Uterus (tissue), 4 donors: ENCODE measurements at places on chromosomes 6 and 20. TPM values are rescaled to one million over a fixed set of nuclear protein-coding genes. Genes with fewer than 3 reads are reported as not detected.

Gene GGTLC1
- total RNA-seq = not detected

Gene PCSK2
- not detected for total RNA-seq

Gene SCUBE3
- not detected for total RNA-seq

Gene ZNF341
- 2.6 TPM for total RNA-seq

Gene OTOR
- total RNA-seq = not detected

Gene MLN
- not detected for total RNA-seq

Gene MDFI
- 14.4 TPM for total RNA-seq

Gene VIP
- total RNA-seq = 1.3 TPM

Gene PNPLA1
- total RNA-seq = not detected

Gene SDCBP2
- 0.26 TPM for total RNA-seq

DNA sequence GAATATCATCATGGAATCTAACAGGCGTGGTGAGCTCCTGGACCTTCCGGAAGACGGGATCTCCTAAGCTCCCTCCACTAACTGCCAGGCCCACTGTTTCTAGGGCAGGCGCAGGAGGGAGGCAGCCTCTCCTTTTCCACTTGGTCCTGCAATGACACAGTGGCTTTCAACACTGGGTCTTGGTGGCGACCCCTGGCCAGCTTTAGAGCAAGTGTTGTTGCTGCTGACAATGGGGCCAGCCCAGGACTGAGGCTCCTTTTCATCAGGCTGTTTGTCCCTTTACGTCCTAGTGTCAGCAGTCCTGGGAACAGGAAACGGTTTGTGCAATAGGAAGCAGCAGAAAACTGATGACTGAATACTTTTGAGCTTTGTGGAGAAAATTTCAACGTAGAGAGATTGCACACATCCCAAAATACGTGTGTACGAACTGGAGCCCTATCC lies 9.7 kb upstream of the QKI start:
- peak; percentile 34 for DNase-seq

GRCh38 chr6:1271071-1271763 lies 40.7 kb upstream of the FOXQ1 start:
- no peak for DNase-seq

- DNase-seq = no peak
These were observed 56.1 kb upstream of the B3GAT2 start for GRCh38 chr6:71012866-71013469.

DNA sequence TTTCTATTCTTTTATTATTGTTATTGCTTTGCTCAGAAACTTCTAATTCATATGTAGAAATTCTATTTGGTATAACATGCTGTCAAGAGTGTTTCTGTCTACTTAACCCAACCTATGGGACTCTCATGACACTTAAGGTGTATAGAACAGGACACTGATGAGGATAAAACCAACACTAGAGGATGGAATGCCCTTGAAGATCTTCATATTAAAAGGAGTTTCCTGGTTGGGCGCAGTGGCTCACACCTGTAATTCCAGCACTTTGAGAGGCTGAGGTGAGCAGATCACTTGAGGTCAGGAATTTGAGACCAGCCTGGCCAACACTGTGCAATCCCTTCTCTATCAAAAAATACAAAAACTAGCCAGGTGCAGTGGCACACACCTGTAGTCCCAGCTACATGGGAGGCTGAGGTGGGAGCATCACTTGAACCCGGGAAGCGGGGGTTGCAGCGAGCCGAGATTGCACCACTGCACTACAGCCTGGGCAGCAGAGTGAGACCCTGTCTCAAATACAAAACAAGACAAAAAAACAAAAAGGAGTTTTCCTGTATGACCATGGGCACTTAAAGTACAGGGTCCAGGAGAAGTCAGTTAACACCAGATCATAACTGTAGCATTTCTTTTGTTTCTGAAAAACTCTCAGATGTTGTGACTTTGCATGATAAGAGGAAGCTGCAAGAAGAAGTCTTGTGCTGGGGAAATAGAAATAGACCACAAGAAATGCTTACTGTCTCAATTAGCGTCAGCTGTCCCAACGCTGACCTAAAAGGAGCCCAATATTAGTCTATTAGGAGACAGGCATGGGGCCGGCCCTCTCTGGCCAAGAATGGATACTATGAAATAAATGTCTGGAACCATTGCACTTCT lies 38.9 kb upstream of the CD2AP start:
- no peak for DNase-seq

GRCh38 chr6:106475284-106475683 lies 114.8 kb downstream of the CRYBG1 start:
- DNase-seq = no peak

DNA sequence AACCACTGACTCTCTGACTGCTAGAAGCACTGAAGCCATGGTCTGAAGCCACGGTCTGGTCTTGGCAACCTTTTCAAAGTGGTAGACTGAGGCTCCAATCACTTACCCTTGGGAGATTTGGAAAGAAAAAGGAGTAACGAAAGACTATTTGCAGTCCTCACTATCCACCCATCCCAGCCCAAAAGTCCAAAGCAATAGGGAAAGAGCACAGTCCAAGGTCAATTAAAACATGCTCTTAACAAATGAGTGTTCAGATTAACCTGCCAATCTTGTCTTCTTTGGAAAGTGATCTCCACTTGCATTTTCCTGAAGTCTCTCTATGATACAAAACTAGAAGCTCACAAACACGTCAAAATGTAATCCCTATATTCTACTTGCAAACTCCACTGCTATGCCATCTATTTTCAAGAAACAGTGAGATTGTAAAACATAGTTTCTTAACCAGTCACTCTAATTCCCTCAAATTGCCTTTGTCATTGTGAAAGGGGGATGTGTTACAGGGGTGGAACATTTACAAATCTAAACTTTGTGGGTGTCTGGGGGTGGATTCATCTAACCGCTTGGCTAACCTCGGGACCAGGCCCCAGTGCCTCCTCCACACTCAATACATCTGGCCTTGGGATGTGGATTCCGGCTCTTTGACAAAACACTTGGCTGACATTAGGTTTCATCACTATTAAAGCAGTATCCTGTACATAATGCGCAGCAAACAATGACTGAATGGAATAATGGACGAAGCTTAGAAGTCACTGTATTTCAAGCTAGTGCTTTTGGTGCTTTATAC lies 56.4 kb downstream of the B4GALT5 start:
- DNase-seq = peak; percentile 43

DNA sequence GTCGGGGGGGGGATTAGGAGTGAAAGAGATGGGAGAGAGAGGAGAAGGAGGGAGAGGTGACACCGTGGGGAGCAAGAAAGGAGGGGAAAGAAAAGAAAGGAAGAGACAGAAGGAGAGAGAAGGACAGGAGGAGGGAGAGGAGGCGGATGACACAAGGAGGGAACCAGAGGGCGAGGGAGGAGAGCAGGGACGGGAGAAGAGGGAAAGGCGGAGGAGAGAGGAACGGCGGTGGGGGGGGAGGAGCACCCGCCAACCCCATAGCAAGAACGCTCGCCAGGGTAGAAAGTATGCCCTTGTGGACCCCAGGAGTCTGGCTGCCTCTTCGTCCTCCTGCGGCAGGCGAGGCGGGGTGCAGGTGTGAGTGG lies 4.5 kb upstream of the INSM1 start:
- DNase-seq = no peak

DNA sequence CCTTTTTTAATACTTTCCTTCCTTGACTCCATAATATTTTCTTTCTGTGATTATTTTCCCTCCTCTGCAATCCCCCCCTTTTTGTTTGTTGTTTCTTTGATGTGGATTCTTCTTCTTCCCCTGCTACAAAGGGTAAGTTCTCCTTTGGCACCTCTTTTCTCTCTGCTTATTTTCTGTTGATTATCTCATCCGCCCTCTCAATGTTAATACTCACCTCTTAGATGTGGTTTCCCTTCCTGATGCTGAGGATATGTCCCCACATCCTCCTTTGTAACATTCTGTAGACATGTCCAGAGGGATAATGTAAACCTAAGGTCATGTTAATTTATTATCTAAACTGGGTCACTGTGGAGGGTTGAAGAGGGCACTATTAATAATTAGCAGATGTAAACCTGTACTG lies 17.7 kb downstream of the FLRT3 start:
- no peak for DNase-seq

DNA sequence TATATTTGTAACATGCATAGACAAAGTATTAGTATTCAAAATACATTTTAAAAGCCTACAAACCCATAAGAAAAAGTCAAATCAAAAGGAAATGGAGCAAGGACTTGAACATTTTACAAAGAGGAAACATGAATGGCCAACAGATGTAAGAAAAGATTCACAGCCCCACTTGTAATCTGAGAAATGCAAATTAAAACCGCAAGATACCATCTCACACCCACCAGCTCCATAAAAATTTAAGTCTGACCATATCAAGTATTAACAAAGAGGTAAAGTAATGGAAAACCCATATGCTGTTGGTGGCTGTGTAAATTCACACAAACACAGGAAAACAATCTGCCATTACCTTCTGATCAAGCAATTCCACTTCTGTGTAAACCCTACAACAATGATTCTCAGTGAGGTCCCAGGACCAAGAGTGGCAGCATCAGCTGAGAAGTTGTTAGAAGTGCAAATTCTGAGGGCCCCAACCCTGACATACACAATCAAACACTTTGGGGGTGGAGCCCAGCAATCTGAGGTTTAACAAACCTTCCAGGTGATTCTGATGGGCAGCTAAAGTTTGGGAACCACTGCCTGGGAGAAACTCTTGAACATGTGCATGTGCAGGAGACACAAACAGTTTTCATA lies 30.9 kb downstream of the BCL2L1 start:
- no peak for DNase-seq

GRCh38 chr6:122726649-122727048 lies 52.9 kb upstream of the FABP7 start:
- DNase-seq = no peak

DNA sequence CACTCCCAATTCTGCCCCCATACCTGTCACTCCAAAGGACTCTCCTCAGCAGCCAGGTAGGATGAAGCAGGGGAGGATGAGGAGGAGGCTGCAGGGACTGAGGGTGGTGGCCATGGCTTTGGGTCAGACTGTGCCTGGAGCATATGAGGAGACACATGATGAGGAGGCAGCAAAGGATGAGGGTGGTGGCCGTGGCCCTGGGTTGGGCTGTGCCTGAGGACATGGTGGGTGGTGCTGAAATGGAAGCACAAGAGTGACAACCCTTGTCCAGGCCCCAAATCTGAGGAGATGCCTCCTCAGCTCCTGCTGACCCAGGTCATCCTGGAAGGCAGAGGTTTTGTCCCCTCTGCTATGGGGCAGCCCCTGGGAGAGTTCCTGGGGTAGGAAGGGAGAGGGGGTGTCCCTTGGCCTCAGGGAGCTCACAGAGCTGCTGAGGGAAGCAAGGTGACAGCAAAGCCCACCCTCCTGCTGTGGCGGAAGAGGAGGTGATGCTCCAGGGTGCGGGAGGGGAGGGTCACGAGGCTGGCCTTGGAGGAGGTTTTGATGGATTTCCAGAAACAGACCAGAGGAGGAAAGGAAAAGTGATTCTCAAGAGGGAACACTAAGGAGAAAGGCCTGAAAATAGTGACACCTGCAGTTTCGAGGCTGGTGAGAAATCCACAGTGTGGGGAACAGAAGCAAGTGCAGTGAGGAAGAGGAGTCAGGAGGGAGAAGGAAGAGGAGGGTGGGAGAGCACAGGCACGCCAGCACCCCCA lies 4.6 kb downstream of the RAET1G start:
- peak; percentile 5 for DNase-seq

DNA sequence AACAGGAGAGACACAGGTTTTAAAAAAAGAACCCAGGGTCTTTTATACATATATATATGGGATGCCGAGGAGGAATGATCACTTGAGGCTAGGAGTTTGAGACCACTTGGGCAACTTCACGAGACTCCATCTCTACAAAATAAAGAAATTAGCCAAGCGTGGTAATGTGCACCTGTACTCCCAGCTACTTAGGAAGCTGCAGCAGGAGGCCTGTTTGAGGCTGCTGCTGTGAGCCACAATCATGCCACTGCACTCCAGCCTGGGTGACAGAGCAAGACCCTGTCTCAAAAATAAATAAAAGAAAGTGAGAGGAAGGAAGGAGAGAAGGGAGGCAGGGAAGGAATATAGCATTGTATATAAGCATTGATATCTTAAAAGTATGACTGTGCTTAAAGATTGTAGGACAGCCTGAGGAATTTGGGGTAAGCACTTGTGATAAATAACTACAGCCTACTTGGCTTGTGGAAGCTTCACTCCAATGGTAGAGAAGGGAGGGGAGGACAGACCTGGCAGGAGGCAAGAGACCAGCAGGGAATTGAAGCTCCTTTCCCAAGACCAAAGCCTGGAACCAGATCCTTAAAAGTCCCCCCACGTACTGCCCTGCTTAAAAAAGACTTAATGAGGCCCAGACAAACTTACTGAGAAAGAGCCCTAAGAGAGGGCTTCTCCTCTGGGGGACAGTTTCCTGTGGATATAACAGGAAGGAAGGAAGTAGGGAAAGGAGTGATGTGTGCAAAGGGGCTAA lies 2.5 kb upstream of the SNTA1 start:
- no peak for DNase-seq
